Stimulated activated CD4-positive, alpha-beta T cell treated with anti-CD3 and anti-CD28 coated beads, Interleukin-1b, Interleukin-23, amount 100 ng/mL, for 1 hour (primary cell): ENCODE measurements at places on chromosomes 16 and 17.

GRCh38 chr16:27235055-27235937 is 32.0 kb downstream of the KDM8 start:
- peak; percentile 83 for DNase-seq

DNA sequence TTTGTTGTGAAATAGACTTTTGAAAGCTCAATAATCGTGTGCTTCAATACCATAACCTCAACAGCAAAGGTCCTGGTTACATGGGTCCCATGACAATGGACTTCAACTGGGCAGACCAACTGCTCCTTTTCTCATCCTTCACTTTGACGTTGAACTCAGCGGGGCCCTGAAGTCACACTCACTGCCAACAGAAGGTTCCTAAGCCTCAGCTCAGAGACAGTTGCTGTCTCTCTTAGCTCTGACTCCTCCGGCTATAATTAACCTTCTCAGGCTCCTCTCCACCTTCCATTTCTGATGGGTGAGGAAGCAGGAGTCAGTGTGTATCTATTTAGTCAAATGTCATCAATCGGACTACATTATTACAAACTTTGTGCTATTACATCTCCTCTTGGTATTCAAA is 23.8 kb downstream of the MPP3 start:
- no peak for DNase-seq

GRCh38 chr16:58461640-58462039 is 38.3 kb upstream of the NDRG4 start:
- DNase-seq: no peak

DNA sequence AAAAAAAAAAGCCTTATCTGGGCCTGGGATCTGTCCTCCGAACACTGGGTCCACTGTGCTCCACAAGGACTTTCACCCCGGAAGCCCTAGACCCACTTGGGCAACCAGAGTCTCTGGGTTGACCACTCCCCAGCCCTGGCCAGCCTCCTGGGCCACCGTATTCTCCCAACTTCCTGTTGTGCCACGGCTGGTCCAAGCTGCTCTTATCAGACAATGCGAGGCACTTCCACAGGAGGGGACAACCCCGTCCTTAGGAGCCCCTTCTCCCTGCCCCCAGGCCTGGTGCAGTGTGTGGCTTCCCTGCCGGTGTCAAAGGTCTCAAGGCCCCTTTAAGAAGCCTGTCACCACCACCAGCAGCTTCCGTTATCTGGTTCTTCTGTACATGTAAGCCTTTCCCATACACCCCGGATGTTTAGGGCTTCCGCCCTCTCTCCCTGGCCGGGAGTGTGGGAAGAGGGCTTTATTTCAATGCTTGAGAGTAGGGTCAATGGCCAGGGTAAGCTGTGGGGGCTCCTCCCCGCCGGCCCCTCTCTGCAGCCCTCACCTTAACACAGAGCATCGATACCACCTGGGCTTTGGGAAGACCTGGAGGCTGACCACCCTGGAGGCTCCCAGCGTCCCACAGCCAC is 313.0 kb downstream of the SEC14L1 start:
- DNase-seq: no peak

- no peak for DNase-seq
These were observed 191.6 kb upstream of the GSE1 start for GRCh38 chr16:85421338-85422195.

GRCh38 chr17:34082404-34082803 is 172.7 kb upstream of the CCL2 start:
- DNase-seq: no peak

DNA sequence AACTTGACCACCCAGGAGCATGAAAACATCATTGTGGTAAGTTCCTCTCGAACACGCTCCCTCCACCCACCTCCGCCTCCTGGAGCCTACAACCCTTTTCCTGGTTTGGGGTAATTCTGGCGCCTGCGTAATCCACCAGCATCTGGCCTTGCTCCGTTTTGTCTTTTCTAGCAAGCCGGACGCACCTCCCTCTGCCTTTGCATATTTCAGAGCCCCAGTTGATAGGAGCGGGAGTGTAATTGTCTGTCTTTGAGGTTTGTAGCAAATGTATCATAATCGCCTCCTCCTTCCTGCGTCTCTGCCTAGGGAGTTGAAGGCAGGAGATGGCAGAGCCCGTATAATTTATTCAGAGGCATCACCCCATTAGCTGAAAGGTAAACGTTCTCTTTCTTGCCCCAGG is 121.3 kb upstream of the PLCG2 start:
- no peak for DNase-seq

GRCh38 chr17:66123163-66123562 is 68.8 kb downstream of the CEP112 start:
- DNase-seq: no peak

GRCh38 chr17:78803186-78803845 is 21.2 kb upstream of the CYTH1 start:
- DNase-seq: no peak

GRCh38 chr16:52408191-52408845 is 138.6 kb downstream of the TOX3 start:
- no peak for DNase-seq

- DNase-seq: no peak
These were observed 7.3 kb downstream of the CHMP6 start for GRCh38 chr17:80998748-80999535.

GRCh38 chr16:28019218-28019617 is 44.3 kb downstream of the GSG1L start:
- DNase-seq: no peak

GRCh38 chr16:27102701-27103575 is 36.2 kb downstream of the C16orf82 start:
- no peak for DNase-seq

DNA sequence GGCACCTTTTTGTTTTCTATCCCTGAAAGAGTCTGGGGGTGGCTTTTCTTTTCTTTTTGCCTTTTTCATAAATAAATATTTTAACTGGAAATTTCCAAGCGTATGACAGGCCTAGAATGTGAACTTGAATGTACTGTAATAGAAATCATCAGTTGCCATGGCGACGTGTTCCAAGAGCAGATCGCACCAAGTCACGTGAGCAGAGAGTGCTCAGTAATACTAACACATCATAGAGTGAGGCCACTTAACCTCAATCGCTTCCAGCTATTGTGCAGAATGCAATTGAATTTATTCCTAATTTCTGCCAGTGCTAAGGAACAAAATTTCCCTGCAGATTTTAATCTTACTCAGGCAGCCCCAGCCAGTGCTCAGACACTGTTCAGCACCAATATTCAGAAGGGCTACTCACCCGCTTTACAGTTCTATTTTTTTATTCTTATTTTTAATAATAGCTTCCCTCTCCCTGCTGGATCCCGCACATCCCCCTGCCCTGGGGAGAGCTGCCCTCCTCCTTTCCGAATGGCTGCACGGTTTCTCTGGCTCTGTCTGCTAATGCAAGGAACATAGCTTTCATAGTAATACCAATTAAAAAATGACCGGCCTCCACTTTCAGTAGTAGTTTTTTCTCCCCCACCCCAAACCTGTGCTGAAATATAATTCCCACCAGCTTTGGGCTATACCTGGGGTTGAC is 26.2 kb upstream of the PMFBP1 start:
- no peak for DNase-seq

GRCh38 chr17:73112246-73112645 is 19.8 kb upstream of the SLC39A11 start:
- DNase-seq: no peak

- DNase-seq: no peak
These were observed 173.1 kb downstream of the RPTOR start for GRCh38 chr17:80717720-80718083.

DNA sequence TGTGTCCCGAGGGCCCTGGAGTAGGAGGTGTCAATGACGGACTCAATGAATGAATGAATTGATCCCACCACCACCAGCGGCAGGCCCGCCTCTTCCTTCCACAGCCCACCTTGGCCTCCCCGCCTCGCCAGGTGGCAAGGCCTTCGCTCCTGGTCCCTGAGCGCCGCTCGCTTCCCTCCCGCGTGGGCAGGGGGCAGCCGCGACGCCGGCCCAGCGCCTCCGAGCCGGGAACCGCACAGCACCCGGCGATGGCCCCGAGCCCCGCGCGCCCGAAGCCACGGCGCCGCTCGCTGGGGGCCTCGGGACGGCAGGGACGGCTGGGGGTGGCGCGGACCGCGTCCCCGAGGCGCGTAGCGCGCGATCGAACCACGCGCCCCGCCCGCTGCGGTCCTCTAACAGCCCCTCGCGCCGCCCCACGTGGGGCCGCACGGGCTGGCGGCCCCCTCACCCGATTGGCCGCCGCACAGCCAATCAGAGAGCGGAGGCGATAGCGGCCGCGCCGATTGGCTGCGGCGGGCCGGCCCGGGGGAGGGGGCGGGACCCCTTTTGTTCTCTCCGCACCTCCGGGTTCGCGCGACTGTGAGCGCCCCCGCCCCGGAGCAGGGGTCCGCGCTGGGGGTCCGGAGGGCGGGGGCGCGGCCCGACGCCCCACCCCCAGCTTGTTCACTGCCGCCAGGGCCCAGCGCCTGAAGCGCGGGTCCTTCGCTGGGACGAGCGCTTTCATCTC is 31.4 kb downstream of the ACTG1 start:
- peak; percentile 26 for DNase-seq

- DNase-seq: no peak
These were observed 84.8 kb upstream of the CPHXL start for GRCh38 chr16:75811020-75811634.

GRCh38 chr17:8421571-8421970 is 14.1 kb upstream of the NDEL1 start:
- DNase-seq: no peak

DNA sequence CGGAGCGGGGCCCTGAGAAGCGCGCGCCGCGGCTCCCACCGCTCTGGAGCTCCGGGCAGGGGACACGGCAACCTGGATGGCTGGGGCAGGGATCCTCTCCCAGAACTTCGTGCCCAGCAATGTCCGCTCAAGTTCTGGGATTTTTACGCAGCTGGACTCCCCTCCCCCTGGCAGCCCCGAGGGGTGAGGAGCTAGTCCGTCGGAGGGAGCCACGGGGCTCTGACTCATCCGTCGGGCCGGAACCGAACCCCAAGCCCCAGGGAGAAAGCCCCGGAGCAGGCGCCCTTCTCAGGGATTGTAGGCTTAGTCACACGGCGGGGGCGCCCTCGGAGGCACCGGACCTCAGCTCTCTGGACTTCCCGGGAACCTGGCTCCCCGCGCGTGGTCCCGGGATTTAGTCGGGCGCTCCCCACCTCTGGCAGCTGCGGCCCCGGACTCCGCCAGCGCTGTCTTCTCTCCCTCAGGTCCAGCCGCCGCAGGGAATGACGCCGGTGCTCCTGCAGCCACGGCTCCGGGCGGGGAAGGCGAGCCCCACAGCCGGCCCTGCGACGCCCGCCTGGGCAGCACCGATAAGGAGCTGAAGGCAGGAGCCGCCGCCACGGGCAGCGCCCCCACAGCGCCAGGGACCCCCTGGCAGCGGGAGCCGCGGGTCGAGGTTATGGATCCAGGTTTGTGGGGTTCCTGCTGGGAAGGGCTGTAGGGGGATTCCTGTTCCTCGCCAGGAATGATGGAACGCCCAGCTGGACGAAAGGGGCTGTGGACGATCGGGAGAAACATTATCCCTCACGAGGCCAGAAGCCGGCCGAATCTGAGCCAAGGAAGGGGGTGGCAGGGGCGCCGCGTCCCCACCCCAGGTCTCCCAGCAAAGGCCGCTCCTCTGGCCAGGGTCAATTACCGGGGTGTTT is 830 bp downstream of the SPHK1 start:
- peak; percentile 20 for DNase-seq

GRCh38 chr16:47938272-47938671 is 217.5 kb downstream of the ABCC12 start:
- no peak for DNase-seq

DNA sequence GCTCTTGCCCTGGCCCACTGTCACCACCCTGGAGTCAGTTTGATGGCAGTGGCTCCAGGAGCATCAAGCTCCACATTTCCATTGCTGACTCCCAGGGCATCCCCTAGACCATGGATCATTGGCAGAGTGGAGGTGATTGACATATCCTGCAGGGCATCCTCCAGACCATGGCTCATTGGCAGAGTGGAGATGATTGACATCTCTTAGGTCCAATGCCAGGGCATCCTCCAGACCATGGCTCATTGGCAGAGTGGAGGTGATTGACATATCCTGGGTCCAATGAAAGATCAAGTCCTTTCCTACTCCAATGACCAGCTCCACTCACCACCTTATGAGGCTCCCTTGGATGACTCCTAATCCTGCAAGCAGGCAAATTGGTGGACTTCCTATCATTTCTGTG is 174.3 kb upstream of the NLRP1 start:
- DNase-seq: no peak

DNA sequence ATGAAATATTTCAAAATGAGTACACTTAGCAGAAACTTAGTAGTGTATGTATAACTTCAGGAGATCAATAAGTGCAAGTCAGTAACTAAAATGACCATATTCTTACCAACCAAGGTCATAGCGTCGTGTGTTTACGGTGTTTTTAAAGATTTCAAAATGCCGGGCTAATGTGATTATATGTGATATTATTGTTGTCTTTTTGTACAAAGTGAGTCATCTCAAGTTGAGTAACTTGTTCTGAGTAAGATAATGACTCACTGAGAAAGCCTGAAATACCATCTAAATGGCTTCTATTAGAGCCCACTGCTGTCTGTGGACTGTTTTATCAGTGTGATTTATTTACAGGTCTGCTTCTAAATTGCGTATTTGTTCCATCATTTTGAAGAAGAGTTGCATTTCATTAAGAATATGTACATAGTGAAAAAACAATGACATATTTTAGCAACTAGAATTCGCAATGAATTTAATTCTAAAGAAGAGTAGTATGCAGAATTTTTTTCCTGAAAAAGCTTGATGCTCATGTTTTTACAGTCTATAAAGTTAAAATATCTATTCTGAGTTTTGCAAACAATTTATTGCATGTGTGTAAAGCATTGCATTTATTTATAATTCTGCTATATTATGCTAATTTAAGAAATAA is 12.7 kb downstream of the KRT12 start:
- DNase-seq: no peak

DNA sequence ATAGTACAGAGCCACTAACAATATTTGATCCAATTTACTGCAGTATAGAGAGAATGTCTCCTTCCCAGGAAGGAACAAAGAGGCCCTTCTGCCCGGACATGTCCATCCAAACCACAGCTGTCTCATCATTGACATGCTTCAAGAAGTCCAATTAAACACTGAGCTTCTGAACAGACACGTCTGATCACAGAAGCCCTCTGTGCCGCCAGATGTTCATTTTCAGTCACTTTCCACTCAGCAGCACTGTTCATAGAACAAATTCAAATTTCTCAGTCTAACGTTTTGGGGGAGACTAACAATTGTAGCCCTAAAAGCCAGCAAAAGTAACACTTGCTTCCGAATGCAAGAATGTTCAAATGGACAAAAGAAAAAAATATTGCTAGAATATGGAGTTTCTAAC is 15.3 kb downstream of the ZC3H7A start:
- DNase-seq: no peak

DNA sequence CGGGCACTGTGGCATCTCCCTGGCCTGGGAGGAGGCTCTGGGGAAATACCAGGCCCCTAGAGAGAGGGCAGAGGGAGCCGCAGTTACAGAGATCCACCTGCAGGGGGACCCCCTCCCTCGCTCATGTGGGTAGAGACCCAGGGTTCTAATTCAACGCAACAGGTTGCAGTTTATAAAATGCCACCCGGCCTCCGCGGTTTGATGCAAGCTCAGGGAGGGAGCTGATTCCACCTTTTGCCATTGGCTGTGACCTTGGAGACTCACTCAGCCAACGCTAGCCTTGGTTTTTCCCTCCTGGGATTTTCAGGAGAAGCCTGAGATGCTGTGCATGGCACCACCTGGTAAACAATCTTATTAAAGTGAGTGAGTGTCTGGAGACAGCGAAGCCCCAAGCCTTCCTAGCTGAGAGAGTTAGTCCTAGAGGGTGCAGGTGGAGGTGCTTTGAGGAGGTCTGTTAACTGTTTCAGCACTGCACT is 12.1 kb downstream of the TTLL6 start:
- peak; percentile 61 for DNase-seq

GRCh38 chr17:4539025-4539424 is 16.2 kb downstream of the MYBBP1A start:
- DNase-seq: no peak

GRCh38 chr17:49513044-49513395 is 17.9 kb downstream of the NGFR start:
- DNase-seq: no peak
